Stimulated activated CD8-positive, alpha-beta memory T cell treated with anti-CD3 and anti-CD28 coated beads, Interleukin-7, amount 100 ng/mL, for 48 hours (primary cell): ENCODE measurements at places on chromosomes 3 and 15.

- DNase-seq = no peak
Observed at GRCh38 chr3:59407425-59407824, 357.6 kb upstream of the CFAP20DC start.

- no peak for DNase-seq
Observed at GRCh38 chr15:69194854-69195253, 34.4 kb downstream of the GLCE start.

GRCh38 chr3:125019271-125019670, 36.5 kb downstream of the HEG1 start:
- no peak for DNase-seq

GRCh38 chr3:187648177-187648576, 22.0 kb downstream of the SST start:
- DNase-seq = no peak

DNA sequence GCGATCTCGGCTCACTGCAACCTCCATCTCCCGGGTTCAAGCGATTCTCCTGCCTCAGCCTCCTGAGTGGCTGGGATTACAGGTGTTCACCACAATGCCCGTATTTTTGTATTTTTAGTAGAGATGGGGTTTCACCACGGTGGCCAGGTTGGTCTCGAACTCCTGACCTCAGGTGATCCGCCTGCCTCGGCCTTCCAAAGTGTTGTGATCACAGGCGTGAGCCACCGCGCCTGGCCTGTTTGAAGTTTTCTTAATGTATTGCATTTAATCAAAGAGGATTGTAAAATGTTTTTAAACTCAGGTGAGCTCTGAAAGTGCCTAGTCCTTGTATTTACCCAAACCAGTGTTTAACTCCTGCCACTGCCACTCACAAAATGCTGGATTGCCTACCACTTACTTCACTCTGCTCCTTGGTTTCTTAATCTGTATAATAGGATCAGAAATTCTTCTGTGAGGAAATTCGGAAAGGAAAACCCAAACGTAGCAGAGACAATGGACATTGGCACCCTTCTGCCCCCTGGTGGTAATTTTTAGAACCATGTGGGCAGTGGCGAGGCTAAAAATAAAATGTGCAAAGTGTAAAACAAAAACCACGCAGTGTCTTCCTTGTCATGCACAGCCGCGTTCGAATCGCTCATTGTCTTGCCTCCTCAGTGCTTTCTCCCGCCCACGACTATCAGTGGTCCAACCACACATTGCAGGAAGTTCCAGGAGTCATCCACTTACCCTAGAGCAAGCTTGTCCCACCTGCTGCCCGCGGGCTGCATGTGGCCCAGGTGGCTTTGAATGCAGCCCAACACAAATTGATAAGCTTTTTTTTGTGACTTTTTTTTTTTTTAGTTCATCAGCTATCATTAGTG, 27.3 kb downstream of the CEP19 start:
- peak; percentile 61 for DNase-seq
